ENCODE measurements at places on chromosomes 2 and 18.

DNA sequence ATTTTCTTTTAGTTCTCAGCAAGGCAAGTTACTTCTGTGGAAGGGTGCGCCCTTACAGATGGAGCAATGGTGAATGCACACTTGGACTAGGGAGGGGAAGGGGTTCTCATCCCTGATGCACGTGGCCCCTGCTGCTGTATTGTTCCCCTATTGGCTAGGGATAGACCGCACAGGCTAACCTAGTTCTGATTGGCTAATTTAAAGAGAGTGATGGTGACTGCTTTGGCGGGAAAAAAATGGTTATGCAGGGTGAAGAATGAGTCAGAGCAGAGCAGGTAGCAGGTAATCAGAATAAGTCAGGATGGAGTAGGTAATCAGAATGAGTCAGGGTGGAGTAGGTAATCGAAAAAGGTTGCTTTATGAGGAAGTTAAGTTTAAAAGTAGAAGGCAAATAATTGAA lies 171.5 kb downstream of the MTCL1 start:
- no peak for DNase-seq

DNA sequence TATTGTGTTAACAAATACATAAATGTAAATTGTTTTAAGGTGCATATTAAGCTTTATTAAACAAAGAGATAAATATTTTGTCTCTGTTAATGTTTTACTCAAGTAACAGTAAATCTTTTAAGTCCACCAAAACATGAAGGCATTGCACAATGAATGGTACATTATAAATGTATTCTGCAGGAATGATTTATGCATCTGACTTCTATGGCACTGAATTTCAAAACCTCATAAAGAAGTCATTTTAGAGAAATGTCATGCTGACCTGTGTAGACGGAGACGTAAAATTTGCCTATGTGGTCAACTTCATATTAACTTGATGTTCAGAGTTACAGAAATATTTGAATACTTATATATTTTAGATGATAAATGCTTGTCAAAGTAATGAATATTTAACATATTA lies 194.7 kb downstream of the BABAM2 start:
- DNase-seq, result no peak

DNA sequence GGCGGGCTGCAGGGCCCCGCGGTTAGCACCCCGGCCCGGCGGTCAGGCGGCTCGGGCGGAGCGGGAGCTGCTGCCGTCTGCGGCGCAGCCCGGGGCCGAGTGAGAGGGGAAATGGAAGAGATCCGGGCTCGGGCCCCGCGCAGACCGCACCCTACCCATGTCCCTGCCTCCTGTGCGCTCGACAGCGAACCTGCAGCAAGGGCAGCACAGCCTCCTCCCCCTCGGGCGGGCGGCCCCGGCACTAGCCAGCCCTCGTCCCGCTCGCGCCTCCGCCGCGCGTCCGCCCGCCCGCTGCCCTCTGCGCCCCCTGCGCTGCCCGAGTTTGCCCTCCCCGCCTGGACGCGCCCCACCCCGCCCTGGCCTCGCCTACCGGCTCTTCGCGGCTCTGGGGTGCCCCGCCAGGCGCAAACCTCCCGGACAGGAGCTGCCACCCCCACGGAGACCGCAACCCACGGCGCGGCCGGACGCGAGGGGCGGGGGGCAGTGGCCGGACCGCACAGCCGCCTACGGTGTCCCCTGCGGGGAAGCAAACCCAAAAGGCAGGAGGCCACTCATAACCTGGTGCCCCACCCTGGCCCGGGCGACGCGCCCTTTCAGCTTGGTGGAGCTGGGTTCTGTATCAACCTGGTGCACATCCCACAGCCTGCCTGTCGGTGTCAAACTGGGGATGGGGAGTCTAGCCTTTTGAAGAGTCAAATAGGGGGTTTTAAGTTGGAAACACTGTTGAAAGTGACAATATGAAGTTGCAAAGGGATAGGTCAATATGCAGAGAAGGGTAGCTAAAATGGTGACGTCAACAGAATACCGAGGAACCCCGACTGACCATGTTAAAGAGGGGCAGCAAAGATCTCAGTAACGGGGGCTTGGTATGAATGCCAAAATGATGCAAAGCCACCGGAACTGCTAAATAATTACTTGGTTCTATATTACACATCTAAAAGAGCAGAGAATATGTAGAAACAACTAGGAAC lies at the start of gene IHH:
Gene IHH, minus strand, starts transcription at position 101 of the 971 bp plus-strand sequence. CDS start 454 bp downstream, outside the sequence.
- no peak for DNase-seq

- peak; percentile 2 for DNase-seq
Observed at GRCh38 chr2:240464514-240465241, 29.2 kb downstream of the GPC1 start.

- DNase-seq, result no peak
Observed at GRCh38 chr18:55853268-55853667, 265.3 kb upstream of the TCF4 start.

DNA sequence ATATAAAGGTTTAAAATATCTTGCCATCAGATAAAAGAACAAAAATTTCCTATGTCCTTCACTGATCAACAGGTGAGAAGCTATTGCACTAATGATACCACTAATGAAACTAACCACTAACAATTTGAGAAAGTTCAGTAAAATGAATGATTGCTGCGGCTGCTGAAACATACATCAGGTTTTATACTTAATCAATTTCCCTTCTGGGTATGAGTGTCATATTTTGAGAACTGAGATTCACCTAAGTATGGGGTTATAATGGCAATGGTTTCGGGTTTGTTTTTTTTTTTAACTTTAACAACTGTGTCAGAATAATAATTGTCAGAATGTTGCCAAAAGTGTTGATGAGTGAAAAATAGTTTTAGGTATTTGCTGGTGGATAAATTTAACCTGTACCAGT lies 151.3 kb upstream of the SLC39A10 start:
- no peak for DNase-seq

- no peak for DNase-seq
Observed at GRCh38 chr2:31266804-31267203, 32.9 kb downstream of the EHD3 start.

GRCh38 chr2:201835066-201835465 lies 28.7 kb downstream of the CDK15 start:
- DNase-seq, result no peak

GRCh38 chr2:211228559-211228958 lies 672.2 kb downstream of the CPS1 start:
- DNase-seq, result no peak

GRCh38 chr2:129428086-129428660 lies 551.3 kb upstream of the RAB6C start:
- no peak for DNase-seq

DNA sequence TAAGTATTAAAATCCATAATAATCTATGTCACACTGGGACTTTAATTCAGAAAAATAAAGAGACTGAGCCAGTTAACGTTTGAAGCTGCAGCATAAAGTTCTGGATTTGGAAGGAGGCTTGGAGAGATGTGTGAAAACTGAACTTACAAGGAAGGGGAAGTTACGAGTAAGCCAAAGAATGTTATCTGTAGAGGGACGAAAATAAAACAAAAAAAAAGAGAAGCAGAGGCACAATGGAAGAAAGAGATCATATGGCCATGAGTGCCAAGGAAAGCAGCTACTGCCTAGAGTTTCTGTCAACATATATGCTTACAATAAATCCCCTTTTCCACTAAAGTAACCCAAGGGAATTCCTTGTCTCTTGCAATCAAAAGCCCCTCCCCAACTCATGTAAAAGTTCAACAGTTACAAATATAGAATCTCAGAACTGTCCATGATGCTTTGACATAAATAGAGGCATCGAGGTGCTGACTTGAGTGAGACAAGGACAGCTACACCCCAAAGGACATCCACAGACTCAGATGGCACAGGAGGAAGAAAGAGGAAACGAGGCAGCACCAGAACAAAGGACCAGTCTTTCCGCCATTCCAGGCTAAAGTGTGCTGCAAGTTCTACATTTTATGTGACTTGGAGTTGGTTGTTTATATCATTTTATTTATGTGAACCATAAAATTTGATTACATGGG lies 16.1 kb upstream of the ARL5A start:
- no peak for DNase-seq

- no peak for DNase-seq
Observed at GRCh38 chr2:132671151-132671835, 1.3 kb upstream of the LYPD1 start.

- DNase-seq, result no peak
Observed at GRCh38 chr2:120869730-120870466, 134.2 kb downstream of the GLI2 start.

- DNase-seq, result no peak
Observed at GRCh38 chr2:216078776-216079175, 2.8 kb downstream of the PECR start.

GRCh38 chr2:237774811-237775553 lies 23.6 kb upstream of the RBM44 start:
- DNase-seq, result peak; percentile 28

- DNase-seq, result no peak
Observed at GRCh38 chr2:70385966-70386595, 84.2 kb upstream of the FAM136A start.

- no peak for DNase-seq
Observed at GRCh38 chr2:153386481-153386897, 92.1 kb downstream of the RPRM start.

- DNase-seq, result no peak
Observed at GRCh38 chr2:177165721-177166711, 46.6 kb upstream of the HNRNPA3 start.

- DNase-seq, result no peak
Observed at GRCh38 chr2:74886811-74887210, 52.9 kb downstream of the HK2 start.

- DNase-seq, result no peak
Observed at GRCh38 chr2:9191041-9191481, 15.6 kb upstream of the ASAP2 start.

- DNase-seq, result no peak
Observed at GRCh38 chr2:109279243-109279860, 150.3 kb downstream of the SH3RF3 start.

- DNase-seq, result no peak
Observed at GRCh38 chr18:32879497-32879896, 106.7 kb upstream of the KLHL14 start.

DNA sequence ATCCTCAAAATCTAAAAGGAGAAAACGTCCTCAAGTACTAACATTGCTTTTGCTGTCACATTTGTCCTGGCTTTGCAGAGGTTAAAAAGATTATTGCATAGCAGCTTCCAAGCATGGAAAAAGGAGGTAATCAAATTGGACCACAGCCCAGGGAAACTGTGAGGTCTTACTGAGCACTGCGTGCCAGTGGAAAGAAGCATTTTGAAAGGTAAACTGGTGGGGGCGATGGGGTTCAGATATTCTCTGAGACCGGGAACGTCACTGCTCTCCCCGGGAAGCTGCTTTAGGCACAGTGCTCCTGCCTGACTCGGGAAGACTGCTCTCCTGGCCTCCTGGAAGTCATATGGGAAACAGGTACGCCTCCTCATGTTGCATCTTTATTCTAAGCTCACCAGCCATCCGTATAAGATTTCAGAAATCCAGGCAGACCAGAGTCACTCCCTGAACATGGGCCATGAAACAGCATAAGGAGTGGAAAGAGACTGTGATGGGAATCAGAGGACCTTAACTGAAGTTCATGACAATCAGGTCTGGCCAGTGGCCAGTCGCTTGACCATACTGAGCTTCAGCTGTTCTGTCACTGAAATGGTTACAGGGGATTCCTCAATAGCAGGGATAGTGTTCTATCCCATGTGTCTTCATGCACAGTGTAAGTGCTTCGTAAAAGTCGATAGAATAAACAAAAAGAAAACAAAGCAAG lies 284.1 kb downstream of the TRIB2 start:
- no peak for DNase-seq

DNA sequence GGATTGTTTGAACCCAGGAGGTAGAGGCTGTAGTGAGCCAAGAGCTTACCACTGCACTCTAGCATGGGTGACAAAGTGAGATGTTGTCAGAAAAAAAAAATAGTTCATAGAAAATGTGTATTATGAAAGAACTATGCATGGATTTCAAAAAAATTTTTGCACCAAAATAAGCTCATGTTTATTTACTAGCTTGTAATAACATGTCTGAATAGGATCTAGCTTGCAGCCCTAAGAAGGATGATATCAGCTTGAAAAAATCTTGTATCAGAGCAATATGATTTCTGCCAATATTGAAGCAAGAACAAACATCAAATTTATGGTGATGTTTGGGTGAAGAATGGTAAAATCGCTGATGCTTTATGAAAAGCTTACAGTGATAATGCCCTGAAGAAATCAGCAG lies 97.0 kb upstream of the RFX8 start:
- no peak for DNase-seq

GRCh38 chr2:16330571-16330970 lies 335.1 kb downstream of the CYRIA start:
- no peak for DNase-seq

GRCh38 chr2:190628591-190629319 lies 20.1 kb upstream of the NAB1 start:
- DNase-seq, result no peak

GRCh38 chr2:168978461-168978861 lies 52.7 kb downstream of the ABCB11 start:
- DNase-seq, result no peak

- DNase-seq, result no peak
Observed at GRCh38 chr2:66813525-66813924, 378.6 kb downstream of the MEIS1 start.

DNA sequence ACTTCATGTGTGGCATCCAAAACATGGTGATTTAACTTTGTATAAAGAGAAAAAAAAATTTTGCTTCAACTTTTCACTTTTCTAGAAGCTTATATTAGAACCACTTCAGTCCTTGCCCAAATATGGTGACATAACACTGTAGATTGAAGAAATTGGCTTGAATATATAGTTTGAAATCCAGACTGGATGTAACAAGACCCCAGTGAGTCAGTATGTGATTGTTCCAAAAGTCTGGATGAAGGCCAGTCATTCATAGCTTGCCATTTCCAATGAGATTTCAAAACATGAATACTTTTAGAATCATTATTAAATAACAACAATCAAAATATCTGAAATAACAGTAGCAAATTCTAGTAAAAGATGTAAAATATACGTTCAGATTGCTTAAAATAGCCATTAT lies 104.8 kb upstream of the FN1 start:
- DNase-seq, result no peak

DNA sequence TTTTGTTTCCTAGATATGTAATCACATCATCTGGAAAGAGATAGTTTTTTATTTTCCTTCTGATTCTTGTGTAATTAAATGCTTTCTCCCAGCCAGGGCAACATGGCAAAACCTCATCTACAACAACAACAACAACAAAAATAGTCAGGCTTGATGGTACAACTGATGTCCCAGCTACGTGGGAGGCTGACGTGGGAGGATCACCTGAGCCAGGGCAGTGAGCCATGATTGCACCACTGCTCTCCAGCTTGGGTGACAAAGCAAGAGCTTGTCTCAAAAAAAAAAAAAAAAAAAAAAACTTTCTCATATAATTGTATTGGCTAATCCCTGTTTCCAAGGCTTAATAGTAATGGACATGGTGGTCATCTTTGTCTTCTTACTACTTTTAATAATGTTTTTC lies 26.4 kb upstream of the PGAP1 start:
- no peak for DNase-seq

- no peak for DNase-seq
Observed at GRCh38 chr2:211875488-211875887, 663.1 kb downstream of the ERBB4 start.

- no peak for DNase-seq
Observed at GRCh38 chr2:39121523-39122063, 742 bp upstream of the SOS1 start.
